CD8-positive, alpha-beta memory T cell (primary cell): ENCODE measurements at places on chromosomes 2 and 18. TPM values are rescaled to one million over a fixed set of nuclear protein-coding genes. Genes with fewer than 3 reads are reported as not detected.

The TTC32 gene
- total RNA-seq = 14.1 TPM

The LYG1 gene
- 1.1 TPM for total RNA-seq

The ECEL1 gene
- not detected for total RNA-seq

The INPP4A gene
- total RNA-seq = 41.0 TPM

The TFPI gene
- not detected for total RNA-seq

The CROCC2 gene
- total RNA-seq = not detected

The EML6 gene
- total RNA-seq = 2.3 TPM

The HK2 gene
- 57.0 TPM for total RNA-seq

The PPP1R1C gene
- total RNA-seq = not detected

The DPP4 gene
- 14.6 TPM for total RNA-seq

The ADGRF3 gene
- 2.6 TPM for total RNA-seq

The QPCT gene
- total RNA-seq = 3.9 TPM
